ENCODE measurements at places on chromosomes 13 and 19. TPM values are rescaled to one million over a fixed set of nuclear protein-coding genes. Genes with fewer than 3 reads are reported as not detected.

ZNF846 gene
- 33.0 TPM for polyA plus RNA-seq

AMER2 gene
- polyA plus RNA-seq, result 0.43 TPM

C1QTNF9B gene
- 0.83 TPM for polyA plus RNA-seq

KIR2DL4 gene
- polyA plus RNA-seq, result not detected

ADAMTSL5 gene
- polyA plus RNA-seq, result 1.2 TPM

LHFPL6 gene
- 37.1 TPM for polyA plus RNA-seq

UBE2L5 gene
- 1.2 TPM for polyA plus RNA-seq

GFY gene
- not detected for polyA plus RNA-seq

OR7D2 gene
- polyA plus RNA-seq, result 0.16 TPM

KLK15 gene
- not detected for polyA plus RNA-seq

APOC1 gene
- 13.2 TPM for polyA plus RNA-seq

CA11 gene
- 30.7 TPM for polyA plus RNA-seq

GRCh38 chr13:48749144-48749543, 95.4 kb downstream of the CYSLTR2 start:
- DNase-seq, result no peak

DNA sequence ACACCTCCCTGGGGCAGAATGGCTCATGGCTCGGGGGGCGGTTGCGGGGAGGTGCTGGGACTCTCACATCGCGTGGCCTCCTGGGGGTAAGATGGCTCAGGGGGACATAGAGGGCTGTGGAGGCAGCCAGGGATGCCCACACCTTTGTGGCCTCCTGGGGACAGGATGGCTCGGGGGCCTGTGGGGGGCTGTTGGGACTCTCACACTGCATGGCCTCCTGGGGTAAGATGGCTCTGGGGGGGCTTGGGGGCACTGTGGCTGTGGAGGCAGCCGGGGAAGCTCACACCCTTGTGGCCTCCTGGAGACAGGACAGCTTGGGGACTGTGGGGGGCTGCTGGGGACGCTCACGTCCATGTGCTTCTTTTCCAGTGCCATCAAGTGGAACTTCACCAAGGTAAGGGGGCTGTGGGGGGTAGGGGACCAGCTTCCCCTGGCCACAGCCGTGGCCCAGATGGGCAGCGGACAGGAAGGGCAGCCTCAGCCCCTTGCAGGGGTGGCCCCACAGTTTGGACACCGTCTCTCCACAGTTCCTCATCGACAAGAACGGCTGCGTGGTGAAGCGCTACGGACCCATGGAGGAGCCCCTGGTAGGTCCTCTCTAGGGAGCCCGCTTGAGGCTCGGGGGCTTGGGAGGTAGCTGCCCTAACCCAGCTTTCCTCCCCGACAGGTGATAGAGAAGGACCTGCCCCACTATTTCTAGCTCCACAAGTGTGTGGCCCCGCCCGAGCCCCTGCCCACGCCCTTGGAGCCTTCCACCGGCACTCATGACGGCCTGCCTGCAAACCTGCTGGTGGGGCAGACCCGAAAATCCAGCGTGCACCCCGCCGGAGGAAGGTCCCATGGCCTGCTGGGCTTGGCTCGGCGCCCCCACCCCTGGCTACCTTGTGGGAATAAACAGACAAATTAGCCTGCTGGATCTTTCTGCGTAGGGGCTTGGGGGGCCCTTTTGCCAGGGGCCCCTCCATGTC, 2.4 kb downstream of the GPX4 start:
- no peak for DNase-seq

- no peak for DNase-seq
Observed at GRCh38 chr13:51623473-51623872, 39.2 kb downstream of the WDFY2 start.

GRCh38 chr19:47020132-47020805, 632 bp downstream of the NPAS1 start:
- DNase-seq, result no peak

- DNase-seq, result no peak
Observed at GRCh38 chr13:40311356-40312101, 354.9 kb downstream of the FOXO1 start.

GRCh38 chr19:45119582-45119981, 26.6 kb downstream of the PPP1R37 start:
- no peak for DNase-seq

DNA sequence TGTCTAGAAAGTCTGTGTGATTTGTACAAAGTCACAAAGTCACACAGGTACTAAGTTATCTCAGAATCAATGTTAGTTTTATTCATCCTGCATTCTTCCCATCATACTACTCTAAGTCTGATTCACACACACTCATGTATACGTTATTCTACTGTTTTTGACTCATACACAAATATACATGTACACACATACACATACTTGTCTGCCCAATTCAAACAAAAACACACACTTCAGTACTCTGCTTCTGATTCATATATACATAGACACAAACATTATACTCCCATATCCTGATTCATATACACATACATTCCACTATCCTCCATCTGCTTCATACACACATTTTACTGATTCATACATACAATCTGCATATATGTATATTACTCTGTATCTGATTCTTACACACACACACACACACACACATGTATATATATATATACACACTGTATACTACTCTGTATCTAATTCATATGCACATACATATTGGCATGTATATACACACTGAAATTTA, 69.3 kb downstream of the KLF12 start:
- DNase-seq, result no peak

DNA sequence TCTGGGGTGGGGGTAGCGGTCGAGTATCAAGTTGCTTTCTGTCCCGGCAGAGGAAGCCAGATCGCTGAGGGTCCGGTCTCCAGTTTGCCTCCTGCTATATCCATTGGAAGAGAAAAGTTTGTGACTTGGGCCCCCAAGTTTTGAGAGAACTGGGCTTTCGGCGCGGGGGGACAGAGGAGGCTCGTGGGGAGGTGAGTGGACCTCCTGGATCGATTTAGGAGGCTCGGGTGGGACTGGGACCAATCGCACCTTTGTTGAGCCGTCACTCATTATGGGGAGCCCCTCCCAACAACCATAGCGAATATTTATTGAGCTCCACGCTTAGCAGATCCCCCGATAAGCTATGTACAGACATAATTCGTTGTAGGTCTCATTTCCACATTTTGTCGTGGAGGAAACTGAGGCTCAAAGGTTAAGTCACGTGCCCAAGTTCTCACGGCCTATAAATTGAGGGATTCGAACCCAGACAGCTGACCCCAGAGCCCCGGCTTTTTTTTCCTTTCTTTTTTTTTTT, 909 bp downstream of the RFXANK start:
- no peak for DNase-seq

DNA sequence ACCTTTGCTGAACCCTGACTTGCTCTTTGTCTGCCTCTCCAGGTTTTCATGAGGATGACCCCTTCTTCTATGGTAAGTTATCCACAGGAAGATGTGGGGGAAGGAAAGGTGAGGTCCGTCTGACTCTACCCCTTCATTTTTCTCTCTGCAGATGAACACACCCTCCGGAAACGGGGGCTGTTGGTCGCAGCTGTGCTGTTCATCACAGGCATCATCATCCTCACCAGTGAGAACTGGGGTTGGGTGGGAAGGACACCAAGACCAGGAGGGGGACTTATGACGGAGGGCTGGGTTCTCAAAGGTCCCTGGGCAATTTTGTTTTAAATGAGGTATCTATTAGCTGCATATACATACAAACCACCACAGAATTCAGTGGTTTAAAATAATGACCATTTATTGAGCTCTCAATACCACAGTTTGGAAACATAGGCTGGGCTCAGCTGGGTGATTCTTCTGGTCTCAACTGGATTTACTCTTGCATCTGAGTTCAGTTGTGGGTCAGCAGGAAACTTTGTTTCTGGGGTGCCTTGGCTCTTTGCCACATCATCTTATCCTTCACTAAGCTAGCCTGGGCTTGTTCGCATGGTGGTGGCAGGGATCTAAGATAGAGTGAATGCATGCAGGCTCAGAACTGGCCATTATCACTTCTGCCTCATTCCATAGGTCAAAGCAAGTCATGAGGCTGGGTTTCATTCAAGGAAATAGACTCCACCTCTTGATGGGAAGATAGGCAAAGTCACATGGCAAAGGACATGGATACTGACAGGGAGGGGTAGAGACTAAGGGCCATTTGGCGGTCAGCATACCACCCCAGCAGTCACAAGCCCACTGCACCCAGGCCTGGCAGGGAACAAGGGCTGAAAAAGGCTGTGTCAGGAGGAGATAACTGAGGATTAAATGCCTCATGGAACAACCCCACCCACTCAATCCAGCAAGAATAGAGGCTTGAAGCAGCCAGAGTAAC, 11.8 kb downstream of the FXYD5 start:
- no peak for DNase-seq

- no peak for DNase-seq
Observed at GRCh38 chr19:42276821-42277220, 7.8 kb downstream of the CIC start.

DNA sequence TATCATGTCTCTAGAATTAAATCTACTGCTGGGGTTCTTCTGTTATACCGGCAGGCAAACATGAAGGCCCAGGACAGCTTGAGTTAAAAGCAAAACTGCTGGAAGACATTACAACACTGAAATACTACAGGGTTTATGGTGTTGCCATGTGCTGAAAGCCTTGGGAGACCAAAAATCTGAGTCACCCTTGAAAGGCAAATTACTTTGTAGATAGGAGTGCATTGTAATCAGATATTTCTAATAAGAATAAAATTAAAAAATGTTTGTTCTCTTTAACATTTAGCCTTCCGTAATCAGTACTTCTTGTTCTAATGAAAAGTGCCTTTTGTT, 181.3 kb downstream of the PCDH9 start:
- DNase-seq, result no peak

DNA sequence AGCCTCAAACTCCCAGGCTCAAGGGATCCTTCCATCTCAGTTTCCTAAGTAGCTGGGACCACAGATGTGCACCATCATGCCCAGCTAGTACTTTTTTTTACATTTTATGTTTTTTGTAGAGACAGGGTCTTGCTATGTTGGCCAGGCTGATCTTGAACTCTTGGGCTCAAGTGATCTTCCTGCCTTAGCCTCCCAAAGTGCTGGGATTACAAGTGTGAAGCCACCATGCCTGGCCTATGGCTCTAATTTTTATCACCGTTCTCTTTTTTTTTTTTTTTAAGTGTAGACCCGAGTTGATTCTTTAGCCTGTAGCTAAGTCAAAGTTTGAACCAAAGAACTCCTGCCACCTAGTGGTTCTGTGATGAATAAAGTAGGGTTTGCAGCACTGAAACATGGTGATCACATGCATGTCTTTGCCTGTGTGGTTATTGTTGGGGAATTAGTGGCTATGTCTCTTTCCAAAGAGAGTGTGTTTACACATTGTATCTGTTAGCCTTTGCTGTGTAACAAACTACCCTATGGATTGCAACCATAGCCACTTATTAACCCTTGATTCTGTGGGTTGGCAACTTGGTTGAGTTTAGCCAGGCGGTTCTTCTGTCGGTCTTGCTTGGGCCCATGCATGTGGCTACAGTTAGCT, 11.6 kb downstream of the NFILZ start:
- DNase-seq, result peak; percentile 15

DNA sequence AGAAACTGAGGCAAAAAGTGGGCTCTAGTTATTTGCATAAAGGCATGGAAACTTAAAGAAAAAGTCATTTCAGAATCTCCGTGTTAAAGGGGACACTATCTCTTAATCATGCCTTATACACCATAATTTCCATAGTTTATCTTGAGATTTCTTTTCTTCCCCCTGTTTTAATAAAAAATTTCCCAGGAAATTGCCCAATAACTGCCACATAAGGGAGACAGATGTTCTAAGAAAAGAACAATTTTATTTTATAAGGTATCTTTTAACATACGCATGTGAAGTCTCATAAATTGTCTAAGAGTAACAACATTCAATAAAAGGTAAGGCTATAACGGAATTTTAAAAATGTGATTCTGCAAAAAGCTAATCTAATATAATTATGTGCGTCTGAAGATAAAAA, 371.3 kb downstream of the IRS2 start:
- no peak for DNase-seq

DNA sequence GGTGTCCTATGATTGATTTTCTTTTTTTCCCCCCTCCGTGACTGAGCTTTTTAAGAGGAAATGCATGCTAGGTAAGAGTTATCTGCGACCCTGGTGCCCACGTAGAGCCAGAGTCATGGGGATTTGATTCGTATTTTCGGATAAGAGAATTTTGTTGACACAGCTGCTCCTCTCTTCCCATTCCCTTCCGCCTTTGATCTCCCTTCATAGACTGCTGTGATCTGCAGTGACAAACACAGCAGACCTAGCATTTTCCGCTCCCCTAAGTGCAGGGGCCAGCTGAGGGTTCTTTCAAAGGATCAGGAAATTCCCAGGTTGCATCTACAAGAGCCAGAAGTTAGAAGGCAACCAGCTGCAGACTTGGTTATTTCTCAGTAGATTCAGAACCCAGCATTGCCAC, 70.5 kb downstream of the ZNF568 start:
- no peak for DNase-seq

- DNase-seq, result no peak
Observed at GRCh38 chr19:38644719-38645118, 2.7 kb upstream of the ACTN4 start.

DNA sequence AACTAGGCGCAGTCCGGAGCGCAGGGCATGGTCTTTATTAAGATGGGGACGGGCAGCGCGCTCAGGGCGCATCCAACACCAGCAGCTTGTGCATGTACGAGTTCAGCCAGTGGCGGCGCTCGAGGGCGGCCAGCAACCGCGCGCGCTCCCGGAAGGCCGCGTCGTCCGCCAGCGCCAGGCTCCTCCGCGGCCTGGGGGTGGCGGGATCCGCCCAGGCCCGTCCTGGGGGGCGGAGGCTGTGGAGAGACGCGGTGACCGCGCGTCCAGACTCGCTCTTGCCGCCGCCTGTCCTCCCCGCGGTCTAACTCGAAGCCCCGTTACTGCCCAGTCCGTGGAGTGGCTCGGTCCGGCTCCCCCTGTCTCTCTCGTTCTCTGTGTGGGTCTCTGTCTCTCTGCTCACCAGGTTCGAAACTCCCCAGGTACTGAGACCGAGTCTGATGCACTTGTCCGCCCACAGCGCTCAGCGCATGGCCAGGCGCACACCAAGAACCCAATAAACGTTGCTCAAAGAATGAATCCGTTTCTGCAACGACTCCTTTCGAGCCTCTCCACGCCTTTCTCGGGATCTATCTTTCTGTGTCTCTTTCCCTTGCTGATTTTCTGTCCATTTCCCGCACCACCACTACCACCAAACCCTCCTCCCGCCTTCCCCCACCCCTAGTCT, 702 bp downstream of the PTH2 start:
- no peak for DNase-seq

GRCh38 chr19:44856421-44857083, 10.5 kb downstream of the NECTIN2 start:
- DNase-seq, result no peak

GRCh38 chr19:17996826-17997316, 11.1 kb upstream of the ARRDC2 start:
- peak; percentile 72 for DNase-seq

- DNase-seq, result no peak
Observed at GRCh38 chr13:33743438-33744368, 74.2 kb upstream of the RFC3 start.
